Activated CD8-positive, alpha-beta memory T cell treated with anti-CD3 and anti-CD28 coated beads for 24 hours (primary cell): ENCODE measurements at places on chromosomes 2 and 18.
A peak's percentile ranks its signal among the peaks of the same experiment; 100 is the strongest.

- DNase-seq: no peak
Measured at GRCh38 chr18:6744816-6745455, 15.4 kb downstream of the ARHGAP28 start.

DNA sequence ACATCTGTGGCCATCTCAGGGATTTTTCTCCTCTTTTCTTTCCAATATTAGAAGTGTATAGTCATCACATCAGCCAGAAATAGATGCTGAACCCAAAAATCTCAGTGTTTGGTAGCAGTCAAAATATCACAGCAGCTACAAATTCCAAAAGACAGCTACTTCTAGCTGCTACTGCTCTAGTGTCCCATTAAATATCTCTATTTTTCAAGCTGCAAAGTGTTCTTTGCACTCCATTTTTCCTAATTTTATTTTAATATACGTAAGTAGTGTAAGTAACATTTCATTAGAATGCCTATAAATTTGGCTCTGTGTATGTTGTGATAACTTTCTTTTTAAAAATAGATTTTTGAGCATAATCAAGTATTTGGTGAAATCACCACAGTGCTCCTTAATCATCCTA, 967.3 kb downstream of the BCL11A start:
- no peak for DNase-seq

GRCh38 chr2:85838181-85838580, 50.6 kb downstream of the ST3GAL5 start:
- no peak for DNase-seq

GRCh38 chr18:8705961-8706790, 820 bp downstream of the MTCL1 start:
- peak; percentile 66 for DNase-seq

- peak; percentile 55 for DNase-seq
Measured at GRCh38 chr18:13379062-13379865, 160.7 kb downstream of the LDLRAD4 start.
